ENCODE measurements at places on chromosomes 12 and 14.

DNA sequence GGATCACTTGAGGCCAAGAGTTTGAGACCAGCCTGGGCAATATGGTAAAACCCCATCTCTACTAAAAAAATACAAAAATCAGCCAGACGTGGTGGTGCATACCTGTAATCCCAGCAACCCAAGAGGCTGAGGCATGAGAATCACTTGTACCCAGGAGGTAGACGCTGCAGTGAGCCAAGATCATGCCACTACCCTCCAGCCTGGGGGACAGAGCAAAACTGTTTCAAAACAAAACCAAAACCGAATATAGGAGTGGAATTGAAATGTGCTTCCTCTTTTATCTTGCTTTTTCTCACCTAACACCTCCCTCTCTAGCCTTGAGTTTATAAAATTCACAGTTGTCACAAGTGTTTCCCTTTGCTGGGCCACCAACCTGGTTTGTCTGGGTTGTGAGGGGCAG, 181.9 kb downstream of the PAH start:
- no peak for DNase-seq

GRCh38 chr14:93269341-93270068, 62.4 kb downstream of the UBR7 start:
- DNase-seq: no peak

GRCh38 chr12:103824845-103825244, 16.2 kb downstream of the NT5DC3 start:
- DNase-seq: no peak

DNA sequence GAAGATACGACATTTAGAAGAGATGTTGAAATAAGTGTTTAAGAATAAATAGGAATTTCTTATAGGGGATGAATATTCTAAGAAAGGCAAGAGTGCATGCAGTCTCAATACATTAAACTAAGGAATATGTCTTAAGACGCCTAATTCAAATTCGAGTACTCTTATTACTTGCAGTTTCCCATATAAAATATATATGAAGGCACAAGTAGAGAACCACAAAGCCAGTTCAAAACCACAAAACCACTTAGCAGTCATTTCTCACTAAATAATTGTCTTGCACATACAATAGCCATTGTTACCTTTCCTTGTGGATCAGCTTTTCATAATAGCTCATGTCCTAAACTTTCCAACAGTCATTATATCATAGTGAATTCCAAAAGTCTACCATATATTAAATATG, 91.0 kb upstream of the MON2 start:
- no peak for DNase-seq

- no peak for DNase-seq
Measured at GRCh38 chr14:36423430-36423829, 96.6 kb downstream of the NKX2-1 start.

GRCh38 chr14:35340616-35341453, 48.7 kb downstream of the PSMA6 start:
- DNase-seq: no peak

DNA sequence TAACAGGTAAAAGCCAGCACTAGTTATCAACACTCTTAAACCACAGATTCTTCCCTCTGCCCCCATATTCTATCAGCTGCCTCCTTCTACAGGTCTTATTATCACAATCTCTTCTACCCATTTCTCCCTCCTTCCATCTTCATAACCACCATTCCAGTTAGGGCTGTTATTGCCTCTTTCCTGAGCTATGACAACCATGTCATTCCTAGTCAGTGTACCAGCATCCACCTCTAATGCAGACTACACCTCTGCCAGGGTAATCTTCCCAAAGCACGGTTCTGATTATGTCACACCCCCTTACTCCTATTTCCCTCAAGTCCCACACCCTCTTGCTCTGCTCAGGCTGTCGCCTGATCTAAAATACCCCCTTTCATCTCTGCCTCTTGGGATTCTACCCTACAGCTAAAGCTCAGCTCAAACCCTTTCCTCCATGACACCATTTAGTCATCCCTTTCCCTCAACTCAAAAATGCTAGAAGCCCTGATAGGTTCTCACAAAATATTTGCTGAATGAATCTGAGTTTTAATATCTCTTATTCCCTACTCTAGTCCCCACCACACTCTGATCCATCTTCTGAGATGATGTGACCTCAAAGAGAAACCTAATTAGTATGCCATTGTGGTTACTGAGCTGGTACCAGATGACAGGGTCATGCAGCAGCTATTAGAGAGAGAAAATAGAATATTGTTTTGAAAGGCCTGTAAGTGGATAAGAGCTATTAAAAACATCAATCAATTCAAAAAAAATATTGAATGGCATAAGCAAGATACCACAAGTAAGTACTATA, 11.7 kb downstream of the RACGAP1 start:
- DNase-seq: no peak

DNA sequence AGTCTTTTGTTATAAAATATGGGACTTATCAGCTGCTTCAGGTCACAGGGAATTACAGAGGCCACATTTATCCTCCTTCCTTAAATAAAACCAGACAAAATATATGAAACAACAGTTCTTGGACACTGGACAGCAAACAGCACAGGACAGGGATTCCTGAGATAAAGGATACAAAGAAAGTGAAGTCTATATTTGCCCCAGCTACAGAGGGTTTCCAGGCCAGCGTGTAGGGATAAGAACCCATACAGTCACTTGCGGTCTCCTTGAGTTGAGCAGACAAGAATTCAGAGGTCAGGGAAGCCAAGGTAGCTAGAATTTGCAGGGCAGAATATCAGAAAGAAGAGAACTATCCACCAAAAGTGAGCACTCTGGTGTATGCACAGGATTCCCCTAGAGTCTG, 8.8 kb upstream of the LLPH start:
- DNase-seq: no peak

DNA sequence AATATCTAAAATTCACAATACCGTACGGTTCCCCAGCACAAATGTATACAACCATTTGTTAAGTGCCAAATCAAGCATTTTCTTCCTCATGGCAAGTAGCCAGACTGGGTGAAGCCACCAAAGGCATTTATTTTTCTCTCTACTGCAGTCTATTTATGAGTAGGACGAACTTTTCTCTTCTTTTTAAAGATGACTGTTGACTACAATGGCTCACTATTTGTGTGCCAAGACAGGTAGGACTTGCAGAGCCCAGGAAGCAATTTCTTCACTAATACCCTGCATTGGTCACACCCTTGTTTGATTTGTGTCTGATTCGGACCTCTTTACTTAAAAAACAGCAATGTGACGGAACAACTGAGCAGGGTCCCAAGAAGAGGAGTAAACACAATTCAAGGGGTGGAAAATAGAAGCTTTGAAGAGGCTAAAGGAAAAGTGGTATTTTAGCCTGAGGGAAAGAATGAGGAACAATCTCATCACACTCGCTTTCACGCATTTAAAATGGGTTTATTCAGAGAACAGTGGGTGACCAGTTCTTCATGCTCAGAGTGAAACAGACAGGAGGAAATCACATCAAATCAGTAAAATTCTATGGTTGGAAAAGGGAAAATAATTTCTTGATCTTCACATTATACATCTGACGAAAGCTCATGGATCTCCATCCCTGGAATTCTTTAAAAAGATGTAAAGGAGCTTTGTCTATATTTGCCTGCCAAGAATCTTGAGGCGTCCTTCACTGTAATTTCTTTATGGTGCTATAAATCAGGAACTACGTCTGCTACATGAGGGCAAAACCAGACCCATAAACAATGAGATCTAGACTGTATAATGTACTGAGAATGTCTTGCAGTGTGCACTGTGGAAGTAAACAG, 183.8 kb downstream of the PPM1H start:
- no peak for DNase-seq

DNA sequence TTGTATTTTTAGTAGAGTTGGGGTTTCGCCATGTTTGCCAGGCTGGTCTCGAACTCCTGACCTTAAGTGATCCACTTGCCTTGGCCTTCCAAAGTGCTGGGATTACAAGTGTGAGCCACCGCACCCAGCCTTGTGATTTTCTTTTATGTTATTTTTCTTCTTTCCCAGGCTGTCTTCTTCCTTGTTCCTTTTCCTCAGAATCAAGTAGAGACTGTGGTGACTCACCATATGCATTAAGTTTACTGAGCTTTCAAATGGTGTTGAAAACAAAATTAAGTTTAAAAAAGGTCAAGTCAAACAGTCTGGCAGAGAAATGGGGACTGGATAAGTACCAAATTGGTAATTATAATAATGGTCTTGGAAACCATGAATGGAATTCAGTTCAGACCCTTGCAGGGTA, 5.7 kb downstream of the ARPC3 start:
- DNase-seq: no peak

- no peak for DNase-seq
Measured at GRCh38 chr14:61433169-61433568, 111.8 kb downstream of the PRKCH start.

DNA sequence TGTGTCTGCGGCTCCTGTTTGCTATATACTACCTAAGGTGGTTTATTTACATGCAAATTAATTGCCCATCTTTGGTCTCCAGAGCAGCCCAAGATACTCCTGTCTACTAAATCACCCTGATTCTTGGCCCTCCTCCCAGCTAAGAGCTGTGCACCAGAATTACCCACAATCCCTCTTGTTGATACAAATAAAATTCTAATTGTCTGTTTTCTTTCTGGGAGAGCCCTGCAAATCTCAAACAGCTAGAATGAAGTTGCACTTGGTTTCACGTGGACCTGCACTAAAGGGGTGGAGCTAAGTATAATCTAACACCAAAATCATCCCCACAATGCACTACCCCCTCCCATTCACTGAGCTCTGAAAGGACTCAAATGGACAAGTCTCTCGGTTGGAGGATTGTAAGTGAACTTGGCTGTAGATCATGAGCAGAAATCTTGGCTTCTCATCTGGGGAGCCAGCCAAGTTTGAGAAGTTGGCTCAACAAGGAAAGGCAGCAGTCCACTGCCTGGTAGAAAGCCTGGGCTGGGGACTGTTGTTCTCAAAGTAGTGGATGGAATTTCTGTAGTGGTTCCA, 6.6 kb downstream of the MAX start:
- DNase-seq: no peak

DNA sequence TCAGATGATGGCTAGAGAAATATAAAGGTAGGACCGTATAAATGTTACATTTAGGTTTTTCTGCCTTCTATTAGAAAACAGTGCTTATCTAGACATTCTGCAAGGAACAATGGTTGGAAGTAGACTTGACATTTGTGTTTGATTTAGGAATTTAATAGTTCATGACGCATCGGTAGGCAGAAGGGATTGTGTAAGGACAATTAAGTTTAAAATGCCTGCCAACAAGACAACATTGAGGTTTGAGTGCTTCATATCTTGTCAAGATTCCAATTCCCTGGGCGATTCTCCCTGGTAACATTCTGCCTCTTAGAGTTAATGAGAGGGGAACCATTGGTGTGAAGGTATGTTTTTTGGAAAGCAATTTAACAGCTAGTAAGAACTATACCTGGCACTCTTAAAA, 186.8 kb upstream of the RBM19 start:
- no peak for DNase-seq

DNA sequence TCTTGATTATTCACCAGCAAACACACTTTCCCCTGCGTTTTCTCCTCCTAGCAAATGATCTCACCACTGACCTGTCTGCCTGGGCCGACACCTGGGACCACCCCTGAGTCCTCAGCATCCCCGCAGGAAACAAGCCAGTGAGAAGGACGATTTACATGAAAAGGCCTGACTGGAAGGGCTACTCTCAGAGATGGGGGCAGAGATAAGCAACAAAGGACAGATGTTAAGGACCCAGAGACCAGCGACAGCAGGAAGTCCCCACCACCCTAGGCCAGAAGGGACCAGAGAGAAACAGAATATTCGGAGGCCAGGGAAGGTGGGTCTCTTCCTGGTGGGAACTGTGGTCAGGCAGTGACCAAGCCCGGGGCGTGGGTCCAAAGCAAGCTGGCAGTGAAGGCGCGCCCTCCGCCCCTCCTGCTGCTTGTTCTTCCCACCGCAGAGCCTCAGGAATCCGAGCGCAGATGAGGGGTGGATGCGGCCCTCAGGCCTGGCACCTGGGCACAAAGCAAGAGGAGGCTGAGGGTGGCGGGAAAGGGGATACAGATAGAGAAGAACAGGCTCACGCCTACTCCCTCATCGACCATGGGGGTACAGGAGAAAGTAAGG, 55.8 kb downstream of the STX2 start:
- DNase-seq: no peak

DNA sequence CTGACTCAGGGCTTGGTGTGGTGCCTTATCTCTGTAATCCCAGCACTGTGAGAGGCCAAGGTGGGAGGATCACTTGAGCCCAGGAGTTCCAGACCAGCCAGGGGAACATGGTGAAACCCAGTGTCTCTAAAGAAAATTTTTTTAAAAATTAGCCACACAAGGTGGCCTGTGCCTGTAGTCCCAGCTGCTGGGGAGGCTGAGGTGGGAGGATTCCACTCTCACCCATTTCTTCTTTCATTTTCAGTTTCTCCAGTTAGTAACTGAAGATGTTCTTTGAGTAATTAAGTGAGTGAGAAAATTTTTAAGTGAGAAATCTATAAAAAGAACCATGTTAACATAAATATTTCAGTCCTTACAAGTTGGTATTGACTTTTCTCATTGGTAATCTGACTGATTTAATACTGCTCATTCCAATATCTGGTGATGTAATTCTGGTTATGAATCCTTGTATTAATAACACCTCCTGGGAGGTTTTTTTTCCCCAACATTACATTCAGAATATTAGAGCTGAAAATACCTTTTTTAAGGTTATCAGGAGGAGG, 6.1 kb downstream of the METTL3 start:
- no peak for DNase-seq

DNA sequence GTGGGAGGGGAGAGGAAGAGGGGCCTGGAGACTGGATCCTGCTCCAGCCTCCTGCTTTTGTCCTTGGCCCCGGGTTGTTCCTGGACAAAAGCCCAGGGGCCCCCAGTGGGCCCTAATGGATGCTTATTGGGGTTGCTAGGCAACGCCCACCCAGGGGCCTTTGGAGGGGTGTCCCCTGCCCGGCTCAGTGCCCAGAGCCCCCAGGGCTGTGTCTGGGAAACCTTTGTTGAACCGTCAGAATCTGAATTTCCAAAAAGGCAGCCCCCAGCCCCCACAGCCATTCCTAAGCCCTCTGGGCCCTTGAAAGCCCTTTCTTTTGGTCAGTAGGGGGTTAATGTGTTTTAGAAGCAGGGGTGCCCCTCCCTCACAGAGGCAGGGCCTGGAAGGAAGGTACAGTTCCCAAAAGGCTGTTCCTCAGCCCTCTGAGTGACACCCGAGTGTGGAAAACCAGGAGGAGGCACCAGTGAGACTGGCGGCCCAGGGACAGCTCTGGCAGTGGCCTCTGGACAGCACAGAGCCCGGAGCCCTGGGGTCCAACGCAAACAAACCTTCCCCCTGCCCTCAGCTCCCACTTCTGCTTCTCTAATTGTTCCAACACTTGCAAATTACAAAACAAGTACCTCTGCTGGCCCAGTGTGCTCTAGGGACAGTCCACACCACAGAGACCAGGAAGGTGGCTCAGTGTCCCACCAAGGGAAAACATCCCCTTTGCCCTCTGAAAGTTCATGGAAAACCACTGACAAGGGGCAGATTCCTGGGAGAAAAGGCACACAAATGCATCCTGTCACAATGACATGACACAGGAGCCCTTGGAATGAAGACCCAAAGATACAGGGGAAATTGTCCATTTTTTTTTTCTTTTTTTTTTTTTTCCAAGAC, 19.4 kb downstream of the HHIPL1 start:
- no peak for DNase-seq

- DNase-seq: no peak
Measured at GRCh38 chr12:91633734-91634357, 451.2 kb upstream of the DCN start.

GRCh38 chr14:35196571-35196970, 74.2 kb downstream of the PRORP start:
- no peak for DNase-seq

GRCh38 chr12:92145481-92145730, 240 bp downstream of the BTG1 start:
- DNase-seq: no peak

- DNase-seq: no peak
Measured at GRCh38 chr14:99441157-99441870, 39.3 kb downstream of the SETD3 start.
